SK-N-MC (cell line): ENCODE measurements at places on chromosomes 11 and 22.

DNA sequence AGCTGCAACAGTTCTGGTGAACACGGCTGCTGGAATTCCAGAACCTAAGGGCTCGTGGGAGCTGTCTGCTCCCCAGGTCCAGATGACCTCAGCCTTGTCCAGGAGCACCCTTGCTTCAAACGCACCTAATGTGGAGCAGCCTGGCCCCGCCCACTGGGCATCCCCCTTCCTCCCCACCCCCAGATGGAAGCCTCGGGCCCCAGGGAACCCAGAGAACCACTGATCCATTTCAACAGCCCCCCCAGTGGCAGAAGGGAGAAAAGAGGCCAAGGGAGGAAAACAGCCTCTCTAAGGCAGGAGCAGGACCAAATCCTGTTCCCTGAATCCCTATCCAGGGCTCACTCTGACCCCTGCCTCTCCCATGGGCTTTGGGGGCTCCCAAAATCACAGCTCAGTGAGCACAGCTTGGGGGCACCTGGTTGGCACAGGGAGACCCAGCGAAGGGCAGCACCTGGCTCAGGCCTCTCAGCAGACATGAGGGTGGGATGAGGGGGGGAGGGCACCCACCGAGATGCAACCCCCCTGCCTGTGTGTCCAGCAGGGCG is 1.2 kb downstream of the CYTH4 start:
- no peak for DNase-seq

DNA sequence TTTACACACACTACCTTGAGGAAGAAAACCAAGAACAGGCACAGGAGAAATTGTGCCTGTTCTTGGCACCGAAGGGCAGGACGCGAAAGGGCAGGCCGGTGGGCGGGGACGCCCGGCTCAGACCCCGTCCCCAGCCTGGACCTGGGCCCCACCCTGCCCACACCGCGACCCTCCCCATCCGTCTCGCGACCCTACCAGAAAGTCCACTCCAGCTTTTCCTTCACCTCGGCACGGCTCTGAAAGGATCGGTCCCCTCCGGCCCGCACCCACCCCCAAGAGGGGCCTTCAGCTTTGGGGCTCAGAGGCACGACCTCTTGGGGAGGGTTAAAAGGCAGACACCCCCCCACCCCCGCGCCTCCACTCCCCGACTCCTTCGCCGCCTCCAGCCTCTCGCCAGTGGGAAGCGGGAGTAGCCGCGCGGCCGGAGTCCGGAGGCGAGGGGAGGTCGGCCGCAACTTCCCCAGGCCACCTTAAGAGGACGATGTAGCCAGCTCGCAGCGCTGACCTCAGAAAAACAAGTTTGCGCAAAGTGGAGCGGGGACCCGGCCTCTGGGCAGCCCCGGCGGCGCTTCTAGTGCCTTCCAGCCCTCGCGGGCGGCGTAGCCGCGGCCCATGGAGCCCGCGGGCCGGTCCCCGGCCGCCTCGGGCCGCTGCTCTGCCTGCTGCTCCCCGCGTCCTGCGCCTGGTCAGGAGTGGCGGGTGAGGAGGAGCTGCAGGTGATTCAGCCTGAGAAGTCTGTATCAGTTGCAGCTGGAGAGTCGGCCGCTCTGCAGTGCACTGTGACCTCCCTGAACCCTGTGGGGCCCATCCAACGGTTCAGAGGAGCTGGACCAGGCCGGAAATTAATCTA is 4.4 kb downstream of the SEC14L6 start:
- no peak for DNase-seq

DNA sequence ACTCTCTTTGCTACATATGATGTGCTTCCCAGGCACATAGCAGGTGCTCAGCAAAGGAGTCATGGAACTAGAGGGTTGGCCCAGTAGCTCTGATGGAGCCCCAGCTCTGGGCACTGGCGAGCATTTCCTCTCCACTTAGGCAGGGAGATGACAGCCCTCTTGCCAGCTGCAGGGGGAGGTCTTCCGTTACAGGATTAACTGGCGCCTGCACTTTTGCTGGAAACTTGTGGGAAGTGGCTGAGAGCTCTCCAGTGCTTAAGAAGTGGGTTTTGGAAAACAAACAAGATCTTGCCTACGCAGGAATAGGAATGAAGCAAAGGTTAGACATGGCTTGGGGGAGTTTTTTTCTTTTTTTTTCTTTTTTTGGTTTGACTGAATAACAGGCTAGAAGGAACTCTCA is 75.5 kb downstream of the MICAL2 start:
- peak; percentile 44 for DNase-seq

DNA sequence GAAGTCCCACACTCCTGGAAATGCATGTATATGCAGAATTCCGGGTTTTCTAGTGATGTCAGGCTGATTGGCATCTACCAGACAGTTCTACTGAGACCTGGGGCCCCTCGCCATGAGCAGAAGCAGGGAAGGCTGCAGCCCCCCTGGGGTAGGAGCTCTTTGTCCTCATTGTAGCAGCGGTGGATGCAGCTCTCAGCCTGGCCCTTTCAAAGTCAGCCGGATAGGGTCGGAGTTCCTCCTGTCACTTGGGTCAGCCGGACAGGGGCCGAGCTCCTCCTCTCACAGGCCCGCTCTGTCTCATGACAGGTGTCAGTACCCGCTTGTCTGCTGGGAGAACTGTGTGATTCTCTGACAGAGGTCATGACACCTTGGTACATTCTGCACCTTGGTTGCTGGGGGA is 30.0 kb downstream of the MRGPRD start:
- no peak for DNase-seq

DNA sequence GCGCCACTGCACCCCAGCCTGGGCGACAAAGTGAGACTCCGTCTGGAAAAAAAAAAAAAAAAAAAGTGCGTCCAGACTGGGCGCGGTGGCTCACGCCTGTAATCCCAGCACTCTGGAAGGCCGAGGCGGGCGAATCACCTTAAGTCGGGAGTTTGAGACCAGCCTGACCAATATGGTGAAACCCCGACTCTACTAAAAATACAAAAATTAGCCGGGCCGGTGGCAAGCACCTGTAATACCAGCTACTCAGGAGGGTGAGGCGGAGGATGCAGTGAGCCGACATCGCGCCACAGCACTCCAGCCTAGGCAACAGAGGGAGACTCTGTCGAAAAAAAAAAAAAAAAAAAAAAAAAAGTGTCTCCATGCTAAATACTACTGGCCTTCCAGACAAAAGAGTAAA is 1.3 kb downstream of the USP28 start:
- DNase-seq: no peak

DNA sequence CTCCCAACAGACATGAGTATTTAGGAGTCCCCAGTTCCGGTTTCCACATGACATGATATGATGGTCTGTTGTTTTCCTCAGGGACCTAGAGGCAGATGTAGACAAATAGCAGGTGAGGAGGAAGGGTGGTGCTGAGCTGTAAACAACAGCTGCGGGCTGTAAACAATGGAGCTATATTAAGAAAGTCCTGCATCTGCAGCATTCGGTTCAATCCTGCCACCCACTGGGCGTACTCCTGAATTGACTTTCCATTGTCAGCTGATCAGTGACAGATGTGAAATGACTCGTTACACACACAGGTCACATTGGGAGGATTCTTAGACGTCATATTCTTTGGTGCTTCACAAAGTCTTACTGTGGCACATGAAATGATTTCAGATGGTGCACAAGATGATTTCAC is 26.8 kb upstream of the RAG1 start:
- no peak for DNase-seq

DNA sequence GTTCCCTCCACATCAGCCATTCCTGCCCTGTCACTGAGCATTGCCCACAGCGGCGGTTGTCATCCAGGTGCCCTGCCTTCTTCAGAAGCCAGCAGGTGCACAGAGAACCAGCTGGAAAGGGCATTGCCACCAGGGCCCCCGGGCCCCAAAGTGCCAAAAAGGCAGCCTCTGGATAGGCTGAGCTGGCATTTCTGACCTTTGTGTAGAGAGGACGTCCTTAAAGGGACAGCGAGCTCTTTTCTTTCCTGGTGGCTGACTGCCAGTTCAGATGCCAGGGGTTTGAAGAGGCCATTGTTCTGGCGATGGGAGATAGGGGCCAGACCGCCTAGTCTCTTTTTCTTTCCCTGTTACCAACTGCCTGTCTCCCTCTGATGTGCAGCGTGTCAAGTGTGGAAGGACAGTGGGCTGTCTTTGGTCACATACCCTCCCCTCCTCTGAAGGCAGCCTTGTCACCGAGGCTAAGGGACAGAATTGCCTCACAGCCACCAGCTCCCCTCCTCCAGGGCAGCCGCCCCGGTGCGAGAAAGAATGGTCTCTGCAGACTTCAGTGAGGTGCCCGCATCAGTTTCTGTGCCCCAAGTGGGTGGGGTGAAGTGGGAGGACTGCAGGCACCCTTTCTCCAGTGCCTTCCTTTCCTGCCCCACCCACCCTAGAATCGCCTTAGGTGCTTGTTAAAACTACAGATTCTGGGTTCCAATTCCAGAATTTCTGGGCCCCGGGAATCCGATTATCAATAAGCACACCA is 109.6 kb downstream of the SCN3B start:
- DNase-seq: no peak

- no peak for DNase-seq
Observed at GRCh38 chr11:70398834-70399680, 728 bp downstream of the CTTN start.

DNA sequence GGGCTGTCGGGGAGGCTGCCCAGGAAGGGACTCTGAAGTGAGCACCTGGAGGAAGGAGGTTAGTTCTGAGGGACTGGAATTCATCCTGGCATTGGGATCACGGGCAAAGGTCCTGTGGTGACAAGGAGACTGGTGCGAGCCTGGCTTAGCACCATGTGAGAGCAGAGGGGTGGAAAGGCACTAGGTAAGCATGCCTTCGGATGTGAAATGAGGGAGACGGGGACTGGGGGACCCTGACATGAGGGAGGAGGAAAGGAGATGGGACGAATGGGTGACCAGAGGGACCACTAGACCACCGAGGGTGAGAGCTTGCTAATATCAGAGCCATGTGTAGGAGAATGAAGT is 3.1 kb upstream of the VPREB1 start:
- DNase-seq: no peak

DNA sequence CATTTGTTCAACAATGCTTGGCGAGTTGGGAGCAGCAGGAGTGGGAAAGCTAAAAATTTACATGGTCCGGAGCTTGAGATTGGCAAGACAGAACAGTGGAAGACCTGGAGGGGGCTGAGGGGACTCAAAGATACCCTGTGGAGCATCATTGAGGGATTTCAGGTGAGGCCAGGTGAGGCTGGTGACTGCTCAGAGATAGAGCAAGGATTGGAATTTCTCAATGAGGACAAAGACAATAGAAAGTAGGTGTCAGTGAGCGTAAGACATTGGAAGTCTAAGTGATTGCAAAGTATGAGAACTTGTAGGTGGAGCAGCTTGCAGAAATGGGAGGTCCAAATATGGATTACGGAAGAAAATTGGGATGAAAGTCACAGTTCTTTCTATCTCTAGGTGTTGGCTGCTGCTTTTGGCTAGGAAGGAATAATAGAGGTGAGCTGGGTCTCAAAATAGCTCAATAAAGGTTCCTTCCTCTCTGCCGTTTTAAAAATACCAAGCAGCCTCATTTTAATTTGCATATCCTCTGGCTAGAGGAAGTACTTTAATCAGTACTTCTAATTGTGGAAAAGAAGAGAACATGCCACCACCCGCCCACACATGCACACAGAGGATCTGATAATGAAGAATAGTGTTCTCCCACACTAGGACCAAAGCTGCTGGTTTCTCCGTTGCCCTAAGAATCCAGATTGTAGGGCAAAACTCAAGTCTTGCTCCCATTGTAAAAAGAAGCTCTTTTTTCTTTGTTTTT is 41.8 kb upstream of the SORL1-AS1 start:
- DNase-seq: no peak

- DNase-seq: no peak
Observed at GRCh38 chr11:130151196-130151595, 8.4 kb upstream of the ST14 start.

GRCh38 chr22:46079093-46079860 is 71.0 kb upstream of the PPARA start:
- DNase-seq: no peak

DNA sequence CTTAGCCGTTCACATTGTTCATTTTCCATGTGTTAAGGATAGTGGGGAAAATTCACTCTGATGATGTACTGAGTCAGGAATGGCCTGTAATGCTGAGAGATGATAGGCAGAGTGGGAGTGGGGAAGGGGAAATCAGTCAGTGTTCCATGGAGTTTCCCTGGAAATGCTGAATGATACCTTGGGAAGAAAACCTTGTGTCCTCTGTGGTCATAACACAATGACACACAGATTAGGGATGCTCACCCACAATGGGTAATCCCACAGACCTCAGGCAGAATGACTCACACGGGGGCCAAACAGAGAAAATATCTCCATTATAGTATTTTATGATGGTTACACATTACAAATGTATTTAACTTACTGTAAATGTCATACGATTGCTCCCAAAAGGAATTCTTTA is 118.0 kb downstream of the SNX19 start:
- DNase-seq: no peak

- no peak for DNase-seq
Observed at GRCh38 chr11:1916132-1916985, 3.1 kb upstream of the TNNT3 start.

GRCh38 chr11:64028398-64029115 is 7.2 kb upstream of the FLRT1 start:
- DNase-seq: no peak

GRCh38 chr11:105705786-105706530 is 96.1 kb downstream of the GRIA4 start:
- no peak for DNase-seq

GRCh38 chr22:29386708-29387107 is 1.7 kb downstream of the AP1B1 start:
- DNase-seq: no peak

GRCh38 chr11:43830928-43831440 is 49.6 kb upstream of the ALKBH3 start:
- DNase-seq: no peak

- no peak for DNase-seq
Observed at GRCh38 chr11:46277313-46277621, 195 bp upstream of the CREB3L1 start.

- DNase-seq: no peak
Observed at GRCh38 chr11:44266056-44266780, 43.7 kb downstream of the ALX4 start.

GRCh38 chr11:31619980-31620379 is 110.4 kb downstream of the ELP4 start:
- DNase-seq: no peak

DNA sequence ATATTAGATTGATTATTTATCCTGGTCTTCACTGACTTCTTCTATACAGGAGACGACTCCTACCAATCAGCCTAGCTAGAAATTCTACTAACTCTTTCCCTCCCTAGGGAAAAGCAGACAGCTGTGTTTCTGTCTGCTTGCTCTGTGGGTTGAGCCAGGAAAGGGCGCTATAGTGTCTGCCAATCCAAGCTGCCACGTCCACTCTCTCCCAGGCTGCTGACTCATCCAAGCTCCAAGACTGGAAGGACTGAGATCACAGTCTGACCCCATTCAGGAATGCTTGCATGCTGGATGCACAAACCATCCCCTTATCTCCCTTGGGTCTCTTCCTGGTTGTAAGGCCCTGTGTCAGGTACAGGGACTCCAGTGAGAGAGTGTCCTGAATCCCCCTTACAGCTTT is 955.6 kb downstream of the OPCML start:
- no peak for DNase-seq

- DNase-seq: no peak
Observed at GRCh38 chr22:28942801-28943500, 59.6 kb downstream of the ZNRF3 start.

DNA sequence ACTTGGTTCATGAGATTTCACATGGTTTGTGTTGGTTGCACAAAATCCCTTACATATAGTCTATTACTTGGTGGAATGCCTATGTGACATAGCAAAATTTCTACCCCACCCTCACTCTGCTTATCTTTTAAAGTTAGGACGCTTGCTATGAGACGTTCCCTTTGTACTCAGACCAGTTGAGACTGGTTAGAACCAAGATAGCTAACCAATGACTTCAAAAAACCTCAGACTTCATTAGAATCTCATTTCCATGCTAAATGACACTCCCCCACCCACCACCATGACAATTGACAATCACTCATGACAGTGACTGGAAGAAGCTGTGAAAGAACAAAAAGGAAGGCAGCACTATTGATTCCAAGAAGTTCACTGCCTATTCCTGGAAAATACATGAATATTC is 313.6 kb downstream of the ETS1 start:
- DNase-seq: no peak
